Fibroblast of skin of left quadriceps (primary cell): ENCODE measurements at places on chromosomes 7 and 10.

- no peak for DNase-seq
These were observed 163.7 kb downstream of the WNT2 start for GRCh38 chr7:117158941-117159697.

GRCh38 chr7:23710000-23710399 lies at the start of gene STK31:
Gene STK31 (plus strand): TSS chr7:23710219. CDS start chr7:23710286, 67 bp downstream.
- no peak for DNase-seq

DNA sequence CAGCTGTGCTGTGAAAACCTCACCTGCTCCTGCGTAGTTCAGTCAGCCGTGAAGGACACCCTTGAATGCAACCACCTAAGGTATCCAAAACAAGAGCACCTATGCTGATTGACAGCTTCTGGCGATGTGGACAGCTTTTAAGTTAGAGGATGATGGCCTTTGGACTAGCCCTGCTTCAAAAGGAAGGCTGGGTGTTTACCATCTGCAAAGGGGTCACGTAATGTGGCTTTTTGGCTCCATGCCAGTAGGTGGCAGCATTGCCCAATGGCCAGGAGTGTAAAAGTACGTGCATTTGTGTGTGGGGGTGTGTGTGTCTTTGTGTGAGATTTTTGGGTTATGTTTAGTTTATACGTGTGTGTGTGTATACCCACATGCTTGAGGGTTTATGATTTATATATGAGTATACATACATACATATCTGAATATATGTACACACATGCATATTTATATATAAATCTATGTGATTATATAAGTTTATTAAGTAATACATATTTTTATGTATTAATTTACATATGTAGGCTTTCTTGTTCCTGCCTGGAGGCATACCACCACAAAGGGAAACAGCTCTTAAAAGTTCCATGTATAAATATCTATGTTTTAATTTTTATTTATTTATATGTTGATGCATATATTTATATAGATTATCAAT lies 236.3 kb upstream of the ANKRD30A start:
- no peak for DNase-seq

GRCh38 chr7:43535031-43535451 lies 47.9 kb upstream of the STK17A start:
- peak; percentile 56 for DNase-seq

- peak; percentile 54 for DNase-seq
These were observed 186.5 kb upstream of the TMEM72 start for GRCh38 chr10:44724415-44725174.

GRCh38 chr10:49568235-49568634 lies 29.3 kb upstream of the ERCC6 start:
- DNase-seq = no peak

DNA sequence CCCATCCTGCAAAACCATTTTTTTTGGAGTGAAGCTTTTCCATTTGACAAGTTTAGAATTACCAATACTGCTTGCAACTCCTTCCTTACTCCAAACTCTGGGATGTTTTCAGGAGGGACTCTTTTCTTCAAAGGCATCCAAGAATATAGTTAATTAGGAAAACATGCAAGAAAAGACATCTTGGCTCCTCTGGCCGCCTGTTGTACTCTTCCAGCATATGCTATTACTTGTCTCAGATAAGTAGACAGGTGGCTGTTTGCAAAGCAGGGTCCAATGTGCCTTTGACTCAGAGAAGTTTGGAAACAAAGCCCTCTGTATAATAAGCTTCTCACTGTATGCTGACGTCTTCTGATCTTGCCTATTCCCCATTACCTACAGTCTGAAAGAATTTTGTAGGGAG lies 746.5 kb downstream of the AUTS2 start:
- DNase-seq = no peak

- no peak for DNase-seq
These were observed 154.4 kb downstream of the JAZF1 start for GRCh38 chr7:28026237-28026636.

DNA sequence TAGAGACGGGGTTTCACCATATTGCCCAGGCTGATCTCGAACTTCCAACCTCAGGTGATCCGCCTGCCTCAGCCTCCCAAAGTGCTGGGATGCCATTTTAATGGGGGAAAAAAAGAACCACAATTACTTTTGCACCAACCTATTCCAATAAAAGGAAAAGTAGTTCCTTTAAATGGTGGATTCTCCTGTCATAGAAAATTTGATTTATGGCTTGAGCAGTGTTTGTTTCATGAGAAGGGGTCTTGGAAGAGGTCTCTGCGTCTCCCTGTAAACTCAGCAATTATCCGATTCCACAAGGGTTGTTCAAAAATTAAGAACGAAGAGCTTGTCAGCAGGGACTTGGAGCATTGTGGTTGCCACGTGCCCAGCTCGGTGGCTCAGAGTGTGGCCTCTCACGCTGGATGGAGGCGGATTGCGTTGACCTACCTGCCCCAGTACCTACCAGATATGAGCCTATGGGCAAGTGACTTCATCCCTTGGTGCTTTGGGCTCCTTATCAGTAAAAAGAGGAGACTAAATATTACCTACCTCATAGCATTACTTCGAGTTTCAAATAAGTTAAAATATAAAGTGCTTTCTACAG lies 2.8 kb upstream of the TRIP6 start:
- no peak for DNase-seq

- DNase-seq = peak; percentile 29
These were observed 7.8 kb downstream of the LIPM start for GRCh38 chr10:88810196-88810961.

GRCh38 chr7:75951506-75951905 lies 36.6 kb downstream of the POR start:
- peak; percentile 33 for DNase-seq

- DNase-seq = no peak
These were observed 68.8 kb upstream of the DNAJB6 start for GRCh38 chr7:157267956-157268355.

- DNase-seq = no peak
These were observed 77.6 kb upstream of the ZMIZ1 start for GRCh38 chr10:78991187-78991586.

DNA sequence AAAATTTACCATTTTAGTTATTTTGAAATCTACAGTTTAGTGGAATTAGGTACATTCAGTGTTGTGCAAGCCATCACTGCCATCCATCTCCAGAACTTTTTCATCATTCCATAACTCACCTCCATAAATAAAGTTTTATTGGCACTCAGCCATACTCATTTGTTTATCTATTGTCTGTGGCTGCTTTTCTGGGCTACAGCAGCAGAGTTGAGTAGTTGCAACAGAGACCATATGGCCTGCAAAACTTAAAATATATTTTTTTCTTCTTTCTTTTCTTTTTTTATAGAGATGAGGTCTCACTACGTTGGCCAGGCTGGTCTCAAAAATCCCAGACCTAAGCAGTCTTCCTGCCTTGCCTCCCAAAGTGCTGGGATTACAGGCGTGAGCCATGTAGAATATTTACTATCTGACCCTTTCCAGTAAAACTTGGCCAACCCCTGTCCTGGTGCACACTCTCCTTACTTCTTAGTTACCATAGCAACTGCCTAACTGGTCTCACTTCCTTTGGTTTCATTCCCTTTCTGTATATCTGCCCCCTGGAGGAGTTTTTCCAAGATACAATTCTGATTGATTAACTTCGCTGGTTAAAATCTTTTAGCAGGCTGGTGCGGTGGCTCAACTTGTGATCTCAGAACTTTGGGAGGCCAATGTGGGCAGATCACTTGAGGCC lies 133.2 kb downstream of the CUX1 start:
- DNase-seq = peak; percentile 57

- no peak for DNase-seq
These were observed 713.9 kb downstream of the SUGCT start for GRCh38 chr7:40848541-40849221.

DNA sequence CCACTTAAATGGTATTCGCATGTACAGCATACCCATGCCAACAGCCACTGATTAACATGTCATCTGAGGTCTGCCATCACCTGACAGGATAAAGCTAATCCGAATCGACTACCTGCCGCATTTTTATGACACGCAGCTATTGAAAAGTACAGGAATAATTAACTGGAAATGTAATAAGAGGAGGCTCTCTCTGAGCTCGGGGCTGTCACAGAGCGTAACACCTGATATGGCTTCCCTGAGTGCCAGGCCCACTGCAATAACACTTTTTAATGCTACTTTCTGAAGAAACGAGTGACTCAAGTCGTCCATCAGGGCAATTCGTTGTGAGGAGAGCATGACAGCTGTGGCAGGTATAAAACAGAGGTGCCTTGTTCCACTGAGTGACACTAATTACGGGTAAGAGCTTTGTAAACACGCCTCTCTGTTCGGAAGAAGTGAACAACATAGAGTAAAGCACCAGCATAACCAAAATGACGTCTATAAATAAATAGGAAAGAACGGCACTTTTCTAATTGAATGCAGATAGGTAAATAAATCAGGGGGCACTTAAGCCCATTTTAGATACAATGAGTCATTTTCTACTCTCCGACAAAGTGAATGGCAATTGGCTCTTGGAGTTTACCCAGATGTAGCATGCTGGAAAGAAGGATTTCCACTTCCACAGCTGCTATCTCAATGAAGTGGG lies 56.5 kb upstream of the CREB5 start:
- DNase-seq = no peak

DNA sequence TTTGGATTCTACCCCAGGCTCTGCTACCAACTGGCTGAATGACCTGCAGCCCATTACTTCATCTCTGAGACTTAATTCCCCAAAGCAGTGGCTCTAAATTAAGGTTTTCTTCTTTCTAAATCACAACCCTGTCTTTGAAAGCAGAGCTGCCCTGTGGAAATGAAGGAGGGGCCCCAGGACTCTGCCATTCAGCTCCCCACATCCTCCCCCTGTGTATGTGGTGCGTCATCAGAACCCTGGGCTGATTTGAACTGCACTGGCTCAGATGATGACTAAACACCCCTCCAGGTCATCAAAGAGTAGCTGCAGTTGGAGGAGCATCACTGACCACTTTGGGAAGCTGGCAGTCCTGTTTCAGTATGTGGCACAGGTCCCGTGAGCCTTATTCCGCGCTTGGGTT lies 46.6 kb downstream of the BPGM start:
- peak; percentile 75 for DNase-seq

GRCh38 chr7:43501870-43502269 lies 81.0 kb upstream of the STK17A start:
- DNase-seq = peak; percentile 74

DNA sequence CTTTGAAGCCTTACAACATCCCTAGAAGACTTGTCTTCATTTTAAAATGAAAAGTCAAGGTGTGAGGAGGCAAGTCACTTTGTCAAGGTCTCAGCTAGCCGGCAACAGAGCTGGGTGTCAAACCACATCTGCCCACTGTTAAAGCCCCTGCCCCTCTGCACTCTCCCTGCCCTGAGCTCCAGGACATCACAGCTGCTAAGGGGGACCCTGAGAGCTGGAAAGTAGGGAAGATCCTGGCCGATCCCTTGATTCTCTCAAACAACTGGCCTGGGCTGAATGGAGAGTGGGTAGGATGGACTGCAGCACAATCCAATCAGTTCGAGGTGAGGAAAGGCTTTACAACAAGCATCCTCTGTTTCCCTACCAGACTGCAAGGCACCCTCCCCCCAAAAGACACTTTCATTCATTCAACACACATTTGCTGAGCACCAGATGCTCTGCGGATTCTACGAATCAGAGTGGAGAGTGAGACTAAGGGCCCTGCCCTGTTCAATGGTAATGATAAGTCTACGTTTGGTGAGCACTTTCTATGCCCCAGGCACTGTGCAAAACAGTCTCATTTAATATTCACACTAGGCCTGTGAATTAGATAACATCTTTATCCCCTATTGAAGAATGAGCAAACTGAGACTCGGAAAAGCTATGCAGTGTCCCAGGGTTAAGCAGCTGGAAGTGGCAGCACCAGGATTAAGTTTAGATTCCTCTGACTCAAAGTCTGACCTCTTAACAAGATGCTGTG lies 148.1 kb downstream of the HERPUD2 start:
- no peak for DNase-seq

GRCh38 chr7:104267701-104268368 lies 60.0 kb upstream of the ORC5 start:
- no peak for DNase-seq

- DNase-seq = no peak
These were observed 38.9 kb upstream of the TOMM7 start for GRCh38 chr7:22861576-22861975.

- DNase-seq = no peak
These were observed 275.4 kb downstream of the PARD3 start for GRCh38 chr10:34539533-34540315.

- DNase-seq = peak; percentile 14
These were observed 31.7 kb downstream of the PAPOLB start for GRCh38 chr7:4830176-4830575.

- no peak for DNase-seq
These were observed 163.1 kb downstream of the UBE2H start for GRCh38 chr7:129789652-129790051.

GRCh38 chr10:114412907-114413797 lies 8.8 kb upstream of the AFAP1L2 start:
- DNase-seq = no peak

DNA sequence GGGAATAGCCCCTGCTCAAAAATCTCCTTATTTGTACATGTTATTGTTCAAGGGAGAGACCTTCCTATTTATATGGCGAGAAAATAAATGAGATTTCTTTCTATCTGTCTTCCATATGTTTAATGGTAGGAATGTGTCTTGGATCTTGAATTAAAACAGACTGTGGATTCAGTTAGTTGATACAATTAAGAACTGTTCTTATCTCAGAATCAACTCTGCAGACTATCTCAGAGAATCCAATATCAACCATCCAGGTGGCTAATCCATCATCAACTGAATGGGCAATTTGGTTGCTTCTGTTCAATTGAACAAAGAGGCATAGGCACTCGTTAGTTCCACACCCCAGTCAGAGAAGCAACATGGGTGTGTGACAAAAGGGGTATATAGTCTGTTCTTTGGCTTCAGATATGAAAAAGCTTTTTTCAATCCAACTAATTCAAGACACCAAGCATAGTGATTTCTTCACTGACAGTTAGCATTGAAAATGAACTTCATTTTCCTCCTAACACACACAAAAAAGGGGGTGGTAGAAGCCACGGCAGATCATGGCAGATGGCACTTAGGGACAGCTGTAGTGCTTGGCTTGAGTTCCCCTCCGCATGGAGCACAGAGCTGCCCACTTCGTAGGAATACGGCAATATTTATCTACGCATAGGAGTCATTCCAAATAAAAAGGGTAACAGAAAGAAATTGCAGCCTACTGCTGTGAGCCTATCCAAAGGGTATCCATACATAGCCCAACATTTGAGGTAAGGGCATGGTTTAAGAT lies 135.9 kb downstream of the KIAA1217 start:
- no peak for DNase-seq

DNA sequence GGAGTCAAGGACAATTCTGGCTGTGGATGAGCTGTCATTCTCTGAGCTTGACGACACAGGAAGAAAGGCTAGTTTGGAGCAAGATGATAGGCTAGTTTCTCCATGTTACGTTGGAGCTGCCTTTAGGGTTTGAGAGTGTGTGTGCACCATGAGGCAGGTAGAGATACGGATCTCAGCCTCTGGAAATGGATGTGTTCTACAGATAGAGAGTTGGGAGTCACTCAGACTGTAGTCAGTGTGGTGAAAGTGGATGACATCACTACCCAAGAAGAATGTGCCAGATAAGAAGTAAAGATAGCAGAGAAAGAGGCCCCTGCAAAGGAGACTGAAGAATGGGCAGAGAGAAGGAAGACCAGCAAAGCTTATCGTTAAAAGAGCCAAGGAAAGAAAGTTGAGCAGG lies 42.4 kb downstream of the PNLIPRP3 start:
- DNase-seq = no peak

- no peak for DNase-seq
These were observed 128.4 kb upstream of the PLPP4 start for GRCh38 chr10:120328647-120329046.

- DNase-seq = peak; percentile 50
These were observed 35.5 kb downstream of the LRMDA start for GRCh38 chr10:75466886-75467285.
